PC-3 (cell line): ENCODE measurements at places on chromosomes 3 and 15. TPM values are rescaled to one million over a fixed set of nuclear protein-coding genes. Genes with fewer than 3 reads are reported as not detected.

- peaks cover 22% of the 10 kb centered on the region for H3K36me3 ChIP-seq
- H3K4me3 ChIP-seq = no peak overlapping the region
- no peaks in the 10 kb centered on the region for H3K4me1 ChIP-seq
- no peak for DNase-seq
Measured at GRCh38 chr3:155908086-155908485, 37.6 kb downstream of the GMPS start.

DNA sequence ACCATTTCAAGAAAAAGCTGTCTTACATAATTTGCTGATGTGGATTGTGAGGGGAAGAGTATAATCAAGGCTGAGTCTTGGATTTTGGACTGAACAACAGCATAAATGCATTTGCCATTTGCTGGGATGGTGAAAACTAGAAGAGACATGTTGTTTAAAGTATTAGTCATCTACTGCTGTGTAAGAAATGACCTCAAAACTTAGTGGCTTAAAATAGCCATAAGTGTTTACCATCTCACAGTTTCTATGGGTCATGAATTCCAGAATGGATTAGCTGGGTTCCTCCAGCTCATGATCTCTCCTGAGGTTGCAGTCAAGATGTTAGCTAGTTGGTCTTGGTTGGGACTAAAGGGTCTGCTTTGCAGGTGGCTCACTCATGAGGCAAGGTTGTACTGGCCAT, 66.2 kb downstream of the SCN11A start:
- H3K4me3 ChIP-seq = no peak overlapping the region
- H3K4me1 ChIP-seq = peaks cover 23% of the 10 kb centered on the region
- H3K27ac ChIP-seq = peak overlapping the region; percentile 74
- peak; percentile 69 for DNase-seq
- no peaks in the 10 kb centered on the region for H3K36me3 ChIP-seq

GRCh38 chr3:151283907-151284461, 5.6 kb upstream of the P2RY14 start:
- no peaks in the 10 kb centered on the region for H3K27me3 ChIP-seq
- H3K27ac ChIP-seq = peak overlapping the region; percentile 2
- peak; percentile 58 for DNase-seq
- H3K4me3 ChIP-seq = no peak overlapping the region

DNA sequence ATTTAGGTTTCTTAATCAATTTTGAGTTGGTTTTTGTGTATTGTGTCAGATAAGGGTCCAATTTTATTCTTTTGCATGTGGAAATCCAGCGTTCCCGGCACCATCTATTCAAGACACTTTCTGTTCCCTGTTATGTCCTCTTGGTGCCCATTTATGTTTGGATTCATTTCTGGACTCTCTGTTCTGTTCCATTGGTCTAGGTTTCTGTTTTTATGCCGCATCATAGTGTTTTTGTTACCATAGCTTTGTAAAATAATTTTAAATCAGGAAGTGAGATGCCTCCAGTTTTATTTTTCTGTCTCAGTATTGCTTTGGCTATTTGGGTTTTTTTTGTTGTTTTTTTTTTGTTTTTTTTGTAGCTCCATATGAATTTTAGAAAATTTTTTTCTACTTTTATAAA, 97.1 kb downstream of the LRRC28 start:
- H3K4me3 ChIP-seq = no peak overlapping the region
- no peaks in the 10 kb centered on the region for H3K4me1 ChIP-seq
- H3K36me3 ChIP-seq = no peaks in the 10 kb centered on the region

- no peaks in the 10 kb centered on the region for H3K27me3 ChIP-seq
- no peaks in the 10 kb centered on the region for H3K36me3 ChIP-seq
- DNase-seq = peak; percentile 22
- peaks cover 31% of the 10 kb centered on the region for H3K4me1 ChIP-seq
- H3K27ac ChIP-seq = no peak overlapping the region
Measured at GRCh38 chr15:77417602-77418001, 2.3 kb downstream of the PEAK1 start.

Gene MED12L
- 0.55 and 0.92 TPM in 2 replicates for total RNA-seq

Gene RARRES1
- 0.73 TPM in 1 of 2 replicates, not detected in the other for total RNA-seq

Gene RAP2B
- 37.8 and 41.4 TPM in 2 replicates for total RNA-seq

Gene ALCAM
- 168 and 169 TPM in 2 replicates for total RNA-seq
